Astrocyte of the spinal cord (primary cell): ENCODE measurements at places on chromosomes 2 and 18.
A peak's percentile ranks its signal among the peaks of the same experiment; 100 is the strongest.

- DNase-seq: peak; percentile 82
Observed at GRCh38 chr2:144801766-144802165, 281.8 kb upstream of the ZEB2 start.

- DNase-seq: no peak
Observed at GRCh38 chr18:55355223-55355622, 232.8 kb downstream of the TCF4 start.

- DNase-seq: peak; percentile 65
Observed at GRCh38 chr2:229586012-229586411, 128.3 kb downstream of the DNER start.

GRCh38 chr2:192940767-192941166 lies 746.0 kb upstream of the TMEFF2 start:
- DNase-seq: no peak

GRCh38 chr2:20381457-20381856 lies 30.8 kb upstream of the PUM2 start:
- peak; percentile 82 for DNase-seq

GRCh38 chr2:216775043-216775453 lies 79.7 kb upstream of the IGFBP5 start:
- peak; percentile 94 for DNase-seq

GRCh38 chr2:168216351-168217005 lies 30.9 kb downstream of the STK39 start:
- peak; percentile 59 for DNase-seq

DNA sequence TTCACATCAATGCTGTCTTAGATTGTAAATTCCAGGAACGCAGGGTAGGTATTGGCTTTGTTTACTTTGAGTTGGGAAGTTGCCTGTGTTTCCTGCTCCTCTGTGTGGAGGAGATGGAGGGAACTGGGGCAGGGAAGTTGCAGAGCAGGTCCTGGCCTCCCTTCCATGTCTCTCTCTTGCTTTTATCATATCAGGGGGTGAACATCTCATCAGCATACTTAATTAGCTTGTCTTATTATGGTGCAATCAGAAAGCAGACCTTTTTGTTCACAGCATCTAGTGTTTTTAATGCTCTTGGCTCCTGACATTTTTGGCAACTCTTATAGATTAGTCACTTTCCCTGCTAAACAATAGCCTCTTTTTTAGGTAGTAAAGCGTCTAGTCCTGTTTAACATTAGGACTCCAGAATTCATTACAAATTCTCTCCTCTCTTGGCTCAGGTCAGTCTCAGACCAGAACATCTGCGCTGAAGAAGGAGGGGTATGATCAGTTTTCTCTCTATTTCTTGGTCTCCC lies 11.5 kb upstream of the DIPK1C start:
- DNase-seq: peak; percentile 32

DNA sequence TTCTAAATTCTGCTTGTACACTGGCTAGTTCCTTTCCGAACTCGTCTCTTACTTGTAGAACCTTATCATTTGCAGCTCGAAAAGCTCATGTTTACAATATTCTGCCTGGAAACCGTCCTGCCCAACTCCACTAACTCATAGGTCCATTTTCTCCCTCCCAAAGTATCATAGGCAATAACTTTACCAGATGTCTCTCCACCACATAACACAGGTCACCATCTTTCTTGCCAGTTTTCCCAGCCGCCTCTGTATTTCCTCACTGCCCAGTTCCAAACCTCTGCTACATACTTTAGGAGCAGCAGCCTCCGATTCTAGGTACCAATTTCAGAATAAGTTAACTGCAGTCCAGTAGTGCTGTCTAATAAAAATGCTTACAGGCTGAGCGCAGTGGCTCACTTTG lies 259.5 kb downstream of the GLI2 start:
- no peak for DNase-seq

GRCh38 chr2:25281522-25281921 lies 60.2 kb downstream of the DNMT3A start:
- DNase-seq: no peak

DNA sequence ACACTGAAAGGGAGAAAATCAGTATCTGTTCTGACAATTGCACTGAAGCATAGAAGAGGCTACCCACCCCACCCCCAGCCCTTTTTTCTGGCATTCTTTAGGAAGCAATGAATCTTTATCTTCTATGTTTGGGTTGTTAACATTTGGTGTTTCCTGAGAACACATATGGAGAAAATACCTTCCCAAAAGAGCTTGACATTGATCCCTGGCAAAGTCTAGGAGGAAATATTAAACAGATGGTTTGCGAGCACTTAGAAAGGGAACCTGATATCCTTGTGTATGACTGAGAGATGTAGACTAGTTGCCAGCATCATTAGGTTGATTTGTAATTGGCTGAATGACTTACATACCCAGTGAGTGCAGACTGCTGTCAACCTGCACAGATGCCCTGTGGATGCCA lies 42.9 kb downstream of the DOK1 start:
- no peak for DNase-seq
